ENCODE measurements at places on chromosomes 3 and 15.

DNA sequence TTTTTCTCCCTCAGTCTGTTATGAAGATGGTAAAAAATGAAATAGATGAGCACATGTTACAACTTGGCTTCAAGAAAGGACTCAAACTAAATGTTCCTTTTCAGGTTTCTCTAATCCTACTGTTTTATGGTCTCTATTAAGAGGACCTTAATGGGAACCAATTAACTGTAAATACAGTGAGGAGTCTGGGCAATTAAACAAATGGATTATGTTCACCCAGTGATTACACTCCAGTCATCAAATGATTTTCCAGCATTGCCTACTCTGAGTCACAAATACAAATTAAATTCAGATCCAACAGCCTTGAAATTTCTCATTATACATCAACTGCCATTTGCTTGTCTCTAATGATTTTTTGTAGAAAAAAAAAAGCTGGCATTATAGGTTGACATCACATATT lies 129.2 kb downstream of the NEK10 start:
- DNase-seq, result no peak

GRCh38 chr15:45573961-45574629 lies 13.1 kb upstream of the BLOC1S6 start:
- DNase-seq, result no peak

DNA sequence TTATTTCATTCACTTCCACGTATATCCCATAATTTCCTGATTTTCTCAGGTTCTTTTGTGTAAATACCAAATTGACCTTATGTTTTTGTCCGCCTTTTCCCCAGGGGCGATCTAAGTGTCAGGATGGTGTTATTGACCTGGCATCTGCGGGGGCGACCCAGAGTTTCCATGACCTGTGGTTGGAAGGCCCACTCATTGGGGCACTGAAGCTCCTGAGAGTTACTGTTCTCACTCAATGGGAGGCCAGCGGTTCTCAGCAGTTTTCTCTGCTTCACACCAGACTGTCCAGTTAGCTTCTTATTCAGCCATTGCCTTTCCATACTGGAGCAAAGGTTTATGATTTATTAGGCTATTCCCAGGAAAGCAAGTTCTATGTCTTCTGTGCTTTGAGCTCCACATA lies 53.3 kb downstream of the B3GALNT1 start:
- DNase-seq, result no peak

DNA sequence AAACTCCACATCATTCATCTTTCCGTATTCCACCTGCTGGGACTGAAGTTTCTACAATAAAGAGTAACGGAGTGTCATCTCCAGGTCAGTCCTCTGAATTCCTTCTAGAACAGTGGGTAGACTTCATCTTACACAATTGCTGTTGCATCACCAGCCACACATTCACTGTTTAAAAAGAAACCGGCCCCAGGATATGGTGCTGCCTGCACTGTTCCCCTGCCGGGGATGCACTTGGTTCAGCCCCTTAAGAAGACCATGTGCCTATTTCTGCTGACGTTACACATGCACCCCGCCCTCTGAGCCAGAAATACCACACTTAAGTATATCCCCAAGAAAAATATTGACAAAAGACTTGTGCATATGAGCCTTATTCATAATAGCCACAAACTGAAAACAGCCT lies 233.4 kb downstream of the FEZF2 start:
- DNase-seq, result no peak

GRCh38 chr3:10417847-10418246 lies 87.5 kb downstream of the ATP2B2 start:
- DNase-seq, result no peak

DNA sequence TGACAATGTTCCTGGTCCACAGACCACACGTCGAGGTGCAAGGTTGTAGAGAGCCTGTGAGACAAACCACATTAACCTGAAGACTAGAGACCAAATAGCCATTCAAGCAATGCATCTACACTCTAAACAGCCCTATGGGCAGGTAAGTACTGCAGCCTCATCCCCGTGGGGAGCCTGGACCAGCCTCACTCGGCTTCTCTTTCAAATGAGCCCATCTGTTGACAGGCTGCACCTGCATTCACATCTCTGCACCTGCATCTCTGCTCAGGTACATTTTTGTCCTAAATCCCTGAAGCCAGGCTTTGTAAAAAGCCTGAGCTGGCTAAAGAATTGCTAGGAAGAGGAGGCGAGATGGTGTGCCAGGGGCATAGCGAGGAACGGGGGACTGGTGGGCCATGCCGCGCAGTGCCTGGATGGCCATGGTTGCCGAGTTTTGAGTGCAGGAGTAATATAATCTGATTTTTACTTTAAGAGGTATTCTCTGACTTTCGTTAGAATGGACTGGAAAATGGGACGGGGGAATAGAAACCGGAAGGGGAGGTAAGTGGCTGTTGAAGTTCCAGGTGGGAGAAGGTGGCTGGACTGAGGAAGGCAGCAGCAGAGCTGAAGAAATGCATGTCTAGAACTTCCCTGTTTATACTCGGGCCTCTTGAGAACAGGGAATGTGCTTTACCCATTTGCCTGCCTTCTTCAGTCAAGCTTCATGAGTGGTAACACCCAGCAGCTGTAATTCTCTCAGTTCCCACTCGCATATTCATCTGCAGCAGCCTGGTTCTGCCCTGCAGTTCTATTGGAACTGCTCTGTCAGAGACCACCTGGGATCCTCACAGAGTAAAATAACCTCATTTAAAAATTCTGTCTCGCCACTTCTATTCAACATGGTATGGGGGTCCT lies 226.4 kb downstream of the OPA1 start:
- no peak for DNase-seq

DNA sequence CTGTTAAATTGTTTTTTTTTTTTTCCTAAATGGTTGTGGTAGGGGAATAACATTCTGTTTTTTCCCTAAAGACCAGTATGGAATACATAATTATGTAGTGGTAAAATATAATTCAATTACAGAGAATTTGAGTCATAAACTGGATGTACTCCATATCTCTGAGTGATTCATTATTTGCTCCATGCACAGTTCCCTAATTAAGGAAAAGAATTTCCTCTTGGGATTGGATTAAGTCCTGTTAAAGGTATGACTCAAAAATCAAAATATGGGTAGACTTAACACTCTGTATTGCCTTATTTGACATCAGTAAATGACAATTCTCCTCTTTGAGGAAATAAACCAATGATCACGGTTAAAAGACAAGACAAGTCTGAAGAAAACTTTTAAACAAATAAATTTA lies 78.0 kb upstream of the KCNH8 start:
- no peak for DNase-seq

- DNase-seq, result no peak
These were observed 13.9 kb upstream of the LRRC15 start for GRCh38 chr3:194383276-194383940.

DNA sequence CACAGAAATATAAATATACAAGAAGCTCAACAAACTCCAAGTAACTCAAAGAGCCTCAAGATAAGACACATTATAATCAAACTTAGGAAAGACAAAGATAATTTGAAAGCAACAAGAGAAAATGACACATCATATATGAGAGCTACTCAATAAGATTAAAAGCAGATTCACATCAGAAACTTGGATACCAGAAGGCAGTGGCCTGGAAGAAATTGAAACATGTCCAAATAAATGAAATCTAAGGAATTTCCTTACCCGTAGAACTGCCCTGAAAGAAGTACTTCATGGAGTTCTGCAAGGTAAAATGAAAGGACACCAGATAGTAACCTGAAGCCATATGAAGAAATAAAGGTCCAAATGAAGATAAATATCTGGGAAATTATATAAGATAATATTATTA lies 113.9 kb downstream of the LSAMP start:
- DNase-seq, result no peak

- DNase-seq, result no peak
These were observed 200.0 kb upstream of the CFAP20DC start for GRCh38 chr3:59249698-59250361.

GRCh38 chr15:27382361-27383025 lies 411.5 kb downstream of the GABRG3 start:
- DNase-seq, result no peak

DNA sequence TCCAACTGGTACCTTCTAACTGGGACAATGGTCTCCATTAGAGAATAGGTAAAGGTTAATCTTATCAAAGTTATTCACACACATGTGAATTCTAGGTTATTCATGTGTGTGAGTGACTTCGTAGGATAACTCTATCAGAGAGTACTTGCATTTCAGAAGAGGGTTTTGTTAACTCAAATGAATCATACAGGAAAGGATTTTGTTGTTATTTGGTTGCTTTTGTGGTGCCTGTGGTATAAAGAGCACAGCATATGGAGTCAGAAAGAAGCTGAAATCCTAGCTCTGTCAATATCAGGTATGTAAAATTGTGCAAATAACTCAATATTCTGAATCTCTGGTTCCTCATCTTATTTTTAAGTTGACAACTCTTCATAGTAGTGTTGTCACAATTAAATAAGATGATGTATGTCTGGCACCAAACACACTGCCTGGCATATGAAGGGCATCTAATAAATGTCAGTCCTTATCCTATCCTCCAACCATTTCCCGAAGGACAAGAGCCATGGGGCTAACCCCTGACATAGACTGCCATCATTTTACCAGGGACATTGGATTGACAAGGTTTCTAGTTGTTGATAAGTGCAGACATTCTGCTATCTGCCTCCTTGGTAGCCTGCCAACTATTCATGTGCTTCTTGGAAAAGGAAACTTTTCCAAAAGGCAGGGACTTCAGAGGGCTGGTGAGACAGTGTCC lies 48.7 kb upstream of the CMSS1 start:
- no peak for DNase-seq

Data from NCI-H774 (cell line).